ENCODE measurements at places on chromosomes 13 and 19. TPM values are rescaled to one million over a fixed set of nuclear protein-coding genes. Genes with fewer than 3 reads are reported as not detected.

Gene GRK1
- total RNA-seq: not detected

GRCh38 chr19:29404951-29405727 lies 120.7 kb upstream of the VSTM2B start:
- DNase-seq: no peak

GRCh38 chr13:20526664-20527063 lies 1.0 kb upstream of the CRYL1 start:
- no peak for DNase-seq

GRCh38 chr13:92463134-92463533 lies 763.5 kb upstream of the GPC6 start:
- no peak for DNase-seq

- no peak for DNase-seq
These were observed 14.1 kb upstream of the STRN4 start for GRCh38 chr19:46760363-46760762.

GRCh38 chr19:7833225-7834099 lies 3.4 kb downstream of the EVI5L start:
- no peak for DNase-seq

Gene CBARP
- total RNA-seq: not detected

DNA sequence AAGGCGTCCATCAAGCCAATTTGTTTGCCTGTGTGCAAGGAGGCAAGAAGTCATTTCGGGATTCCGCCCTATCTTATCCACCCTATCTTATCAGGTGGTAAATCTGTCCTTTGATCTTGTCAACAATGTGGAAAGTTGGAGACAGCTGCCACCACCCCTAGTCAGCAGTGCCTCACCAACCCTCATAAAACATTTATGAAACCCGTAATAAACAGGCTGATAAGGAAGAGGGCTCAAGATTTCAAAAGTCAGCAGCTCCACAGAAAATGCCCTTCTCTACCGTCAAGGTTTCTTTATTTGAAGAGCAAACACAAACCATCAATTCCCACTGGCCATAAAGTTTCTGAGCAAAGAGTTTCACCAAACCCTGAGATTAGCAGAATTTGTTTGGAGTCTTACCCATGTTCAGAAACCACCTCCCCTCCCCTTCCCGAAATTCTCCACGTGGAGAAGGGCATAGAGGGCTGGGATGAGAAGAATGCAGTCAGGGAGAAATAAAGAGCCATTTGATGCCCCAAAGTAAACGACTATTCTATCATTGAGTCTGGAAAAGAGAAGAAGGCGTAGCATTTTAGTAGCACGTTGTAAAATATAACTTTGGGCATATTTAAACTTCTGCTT lies 196.0 kb upstream of the GPR12 start:
- no peak for DNase-seq

- no peak for DNase-seq
These were observed 17.2 kb upstream of the CRTC1 start for GRCh38 chr19:18666317-18666716.

Gene LCP1
- 409 TPM for total RNA-seq

DNA sequence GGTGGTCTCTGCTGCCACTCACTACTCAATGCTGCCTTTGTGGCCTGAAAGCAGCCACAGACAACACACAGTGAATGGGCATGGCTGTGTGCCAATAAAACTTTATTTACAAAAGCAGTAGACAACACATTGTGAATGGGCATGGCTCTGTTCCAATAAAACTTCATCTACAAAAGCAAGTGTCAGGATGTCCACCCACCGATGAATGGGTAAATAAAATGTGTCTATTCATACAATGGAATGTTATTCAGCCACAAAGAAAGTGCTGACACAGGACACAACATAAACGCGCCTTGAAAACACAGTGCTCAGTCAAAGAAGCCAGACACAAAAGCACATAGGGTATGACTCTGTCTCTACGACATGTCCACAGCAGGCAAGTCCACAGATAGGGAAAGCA lies 20.1 kb downstream of the ZSCAN5A start:
- no peak for DNase-seq

All from naive thymus-derived CD8-positive, alpha-beta T cell (primary cell).